ENCODE measurements at places on chromosomes 4 and X.

DNA sequence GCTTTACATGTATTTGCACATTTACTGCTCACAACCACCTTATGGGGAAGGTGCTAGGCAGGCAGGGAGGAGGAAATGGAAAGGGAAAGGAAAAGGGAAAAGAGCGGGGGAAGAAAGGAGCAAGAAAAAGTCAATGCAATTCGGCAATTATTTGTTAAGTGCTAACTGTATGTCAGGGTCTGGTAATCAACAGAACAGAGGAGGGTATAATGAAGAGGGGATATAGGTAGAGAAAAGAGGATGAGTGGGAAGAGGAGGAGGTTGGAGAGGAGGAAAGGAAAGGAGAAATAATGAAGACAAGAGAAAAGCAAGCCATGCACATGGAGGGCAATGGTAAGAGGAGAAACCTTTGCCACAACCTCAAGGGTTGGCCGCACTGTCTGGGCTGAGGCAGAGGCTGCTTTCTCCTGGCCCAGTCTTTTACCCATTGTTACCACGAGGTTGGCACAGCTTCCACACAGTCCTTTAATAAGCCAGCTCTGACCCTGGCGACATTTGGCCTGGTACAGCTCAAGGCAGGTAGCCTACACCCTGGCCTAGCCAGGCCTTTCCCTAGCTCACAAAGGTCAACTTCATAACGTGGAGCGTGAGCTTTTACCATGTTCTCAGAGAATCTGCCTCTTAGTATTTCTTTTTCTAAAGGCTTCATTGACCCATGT lies 836 bp downstream of the BTK start:
- DNase-seq, result no peak

GRCh38 chr4:15233626-15234025 lies 194.2 kb upstream of the C1QTNF7 start:
- no peak for DNase-seq

DNA sequence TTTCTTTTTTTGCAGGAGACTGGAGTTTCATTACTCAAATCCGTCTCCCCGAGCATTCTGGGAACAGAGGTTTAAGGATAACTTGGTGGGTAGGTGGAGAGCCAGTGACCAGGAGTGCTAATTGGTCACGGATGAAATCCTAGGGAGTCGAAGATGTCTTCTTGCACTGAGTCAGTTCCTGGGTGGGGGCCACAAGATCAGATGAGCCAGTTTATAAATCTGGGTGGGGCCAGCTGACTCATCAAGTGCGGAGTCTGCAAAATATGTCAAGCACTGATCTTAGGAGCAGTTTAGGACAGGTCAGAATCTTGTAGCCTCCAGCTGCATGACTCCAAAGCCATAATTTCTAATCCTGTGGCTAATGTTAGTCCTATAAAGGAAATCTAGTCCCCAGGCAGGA lies 741.3 kb downstream of the PCDH7 start:
- DNase-seq, result no peak

GRCh38 chr4:72712997-72713396 lies 144.0 kb upstream of the ADAMTS3 start:
- DNase-seq, result no peak

DNA sequence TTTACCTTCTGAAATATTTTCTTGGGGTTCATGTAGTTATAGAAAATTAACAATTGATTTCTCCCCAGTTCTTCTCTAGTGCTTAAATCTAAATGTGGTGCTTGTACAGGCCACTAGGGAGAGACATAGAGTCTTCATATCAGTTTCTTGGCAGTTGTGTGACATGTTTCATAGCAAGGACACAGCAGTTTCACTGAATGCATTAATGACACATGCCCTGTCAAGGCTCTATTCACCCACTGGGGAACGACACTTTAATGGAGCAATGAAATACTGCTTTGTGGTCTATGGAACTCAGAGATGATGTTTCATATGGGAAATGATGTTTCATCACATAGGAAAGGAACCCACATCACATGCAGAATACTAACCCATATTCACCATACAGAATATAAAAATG lies 2.8 kb downstream of the VEGFC start:
- DNase-seq, result no peak

- DNase-seq, result no peak
Observed at GRCh38 chrX:34238896-34239295, 106.8 kb upstream of the FAM47A start.

DNA sequence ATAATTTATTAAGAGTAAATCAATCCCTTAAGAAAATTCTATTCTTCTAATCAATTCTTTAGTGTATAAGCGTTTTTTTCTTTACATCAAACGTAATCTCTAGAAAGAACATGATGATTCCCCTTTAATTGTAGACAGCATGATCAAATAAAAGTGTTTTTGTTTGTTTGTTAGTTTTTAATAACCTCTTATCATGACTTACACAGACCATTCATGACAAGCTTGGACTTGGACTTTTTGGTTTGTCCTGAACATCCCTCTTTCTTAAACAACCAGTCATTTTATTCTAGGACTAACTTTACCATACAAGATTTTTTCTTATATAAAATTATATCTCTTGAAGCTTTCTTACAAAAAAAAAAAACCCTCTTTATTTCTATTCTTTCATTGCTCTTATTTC lies 344.6 kb upstream of the SPOCK3 start:
- DNase-seq, result no peak

DNA sequence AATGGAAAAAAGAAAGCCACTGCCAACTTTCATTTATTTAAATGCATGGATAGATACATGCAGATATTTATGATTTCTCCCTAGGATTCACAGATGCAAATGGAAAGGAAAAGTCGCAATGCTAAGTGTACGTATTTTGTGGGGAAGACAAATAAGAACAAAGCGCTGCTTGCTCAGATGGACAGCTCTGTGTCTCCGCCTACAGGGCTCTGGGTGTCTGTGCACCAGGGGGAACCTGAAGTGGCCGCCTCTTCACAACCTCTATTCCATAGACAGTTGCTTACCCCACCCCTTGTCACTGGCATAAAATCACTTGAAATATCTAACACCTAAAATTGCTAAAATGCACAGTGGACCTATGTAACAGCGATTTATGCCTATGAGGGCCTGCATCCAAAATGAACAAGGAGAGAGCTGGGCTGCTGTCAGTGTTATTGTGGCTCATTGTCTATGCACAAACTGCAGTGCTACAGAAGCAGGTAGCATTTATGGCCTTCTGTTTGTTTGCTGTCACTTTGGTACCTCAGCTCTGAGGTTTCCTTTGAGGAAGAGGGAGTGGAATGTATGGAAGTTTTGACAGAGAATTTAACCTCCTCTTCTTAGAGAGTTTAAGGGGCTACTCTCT lies 58.6 kb upstream of the PAGE1 start:
- DNase-seq, result peak; percentile 42

DNA sequence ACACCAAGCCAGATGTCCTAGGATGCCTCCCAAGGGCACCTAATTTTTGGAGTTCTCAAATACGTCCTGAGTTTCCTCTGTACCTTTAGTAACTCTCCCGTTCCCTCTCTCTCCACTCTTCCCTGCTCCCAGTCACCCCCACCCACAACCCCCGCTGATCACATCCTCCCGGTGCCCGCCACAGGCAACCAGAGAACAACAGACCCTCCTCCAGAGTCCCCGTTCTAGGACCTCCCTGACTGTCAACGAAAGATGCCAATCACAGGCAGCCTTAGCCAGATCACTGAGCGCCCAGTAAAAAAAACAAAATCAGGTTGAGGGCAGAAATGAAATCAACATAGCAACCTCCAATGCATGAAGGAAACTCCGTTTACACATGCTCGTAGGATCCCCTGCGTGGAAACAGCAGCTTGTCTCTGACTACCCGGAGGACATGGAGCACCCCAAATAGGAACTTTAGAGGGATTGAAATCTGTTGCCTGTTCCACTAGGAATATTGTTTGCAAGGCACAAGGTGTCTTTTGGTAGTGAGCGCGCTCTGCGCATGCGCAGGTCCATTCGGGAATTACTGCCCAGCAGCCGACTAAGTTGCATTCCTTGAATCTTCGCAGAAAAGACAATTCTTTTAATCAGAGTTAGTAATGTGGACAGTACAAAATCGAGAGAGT lies at the start of gene GABRB1:
Gene GABRB1, plus strand, starts transcription at position 557 of the 668 bp plus-strand sequence.
- DNase-seq, result peak; percentile 13

DNA sequence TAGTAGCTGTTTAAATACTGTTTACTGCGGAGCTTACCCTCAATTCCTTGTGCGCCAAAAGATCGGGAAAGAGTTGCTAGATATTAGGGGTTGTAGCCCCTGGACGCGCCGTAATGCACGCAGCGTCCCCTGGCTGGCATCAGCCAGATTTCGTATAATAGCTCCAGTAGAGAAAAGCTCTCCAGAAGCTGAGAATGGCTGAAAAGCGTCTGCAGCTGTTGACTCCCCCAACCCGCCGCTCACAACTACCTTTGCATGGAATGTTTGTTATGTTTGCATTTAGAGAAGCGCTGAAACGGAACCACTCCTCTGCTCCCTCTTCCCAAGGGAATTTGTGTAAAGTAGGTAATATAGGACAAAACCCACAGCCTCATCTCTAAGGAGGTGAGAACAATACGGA lies 3.7 kb downstream of the DOCK11 start:
- no peak for DNase-seq

- no peak for DNase-seq
Observed at GRCh38 chr4:137387924-137388323, 144.4 kb downstream of the PCDH18 start.

GRCh38 chr4:41541687-41542094 lies 3.7 kb downstream of the LIMCH1 start:
- no peak for DNase-seq

- no peak for DNase-seq
Observed at GRCh38 chr4:22201256-22201655, 252.7 kb upstream of the KCNIP4 start.

Measured in activated naive CD4-positive, alpha-beta T cell treated with anti-CD3 and anti-CD28 coated beads, Interleukin-2, amount 50 U/mL, for 16 hours (primary cell).